NB4 (cell line): ENCODE measurements at places on chromosomes 2 and 18.

DNA sequence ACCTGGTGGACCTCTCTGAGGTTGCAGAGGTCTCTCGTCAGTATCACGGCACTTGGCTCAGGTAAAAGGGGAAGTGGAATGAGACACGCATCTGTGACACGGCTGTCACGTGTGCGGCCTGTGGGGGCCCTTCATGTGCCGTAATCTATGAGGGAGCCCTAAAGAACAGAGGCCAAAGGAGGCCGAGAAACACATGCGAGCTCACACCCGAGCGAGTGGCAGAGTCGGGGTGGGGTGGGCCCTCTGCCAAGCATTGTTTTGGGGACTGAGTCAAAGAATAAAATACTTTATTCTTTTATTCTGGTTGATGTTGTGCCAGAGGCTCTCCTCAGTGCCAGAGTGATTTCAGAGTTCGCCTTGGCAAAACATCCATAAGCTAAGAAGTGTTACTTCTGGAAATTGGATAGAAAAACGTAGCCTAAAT lies 43.3 kb downstream of the PLB1 start:
- DNase-seq: no peak

GRCh38 chr2:190304404-190304803 lies 15.2 kb downstream of the HIBCH start:
- DNase-seq: no peak

DNA sequence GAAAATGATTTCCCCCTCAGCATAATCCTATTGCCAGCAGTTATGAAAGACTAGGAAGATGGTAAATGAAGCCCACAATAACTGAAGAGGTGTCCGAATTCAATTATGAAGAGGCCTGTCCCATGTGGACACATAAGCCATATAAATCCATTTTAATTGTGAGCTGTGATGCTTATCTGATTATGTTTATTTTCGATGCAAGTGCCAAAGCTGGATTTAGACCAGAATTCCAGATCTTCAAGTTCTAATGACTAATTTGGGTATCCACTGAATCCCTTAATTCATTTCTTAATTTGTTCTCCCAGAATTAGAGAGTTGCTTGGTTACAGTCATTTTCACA lies 24.5 kb downstream of the SPATS2L start:
- no peak for DNase-seq

DNA sequence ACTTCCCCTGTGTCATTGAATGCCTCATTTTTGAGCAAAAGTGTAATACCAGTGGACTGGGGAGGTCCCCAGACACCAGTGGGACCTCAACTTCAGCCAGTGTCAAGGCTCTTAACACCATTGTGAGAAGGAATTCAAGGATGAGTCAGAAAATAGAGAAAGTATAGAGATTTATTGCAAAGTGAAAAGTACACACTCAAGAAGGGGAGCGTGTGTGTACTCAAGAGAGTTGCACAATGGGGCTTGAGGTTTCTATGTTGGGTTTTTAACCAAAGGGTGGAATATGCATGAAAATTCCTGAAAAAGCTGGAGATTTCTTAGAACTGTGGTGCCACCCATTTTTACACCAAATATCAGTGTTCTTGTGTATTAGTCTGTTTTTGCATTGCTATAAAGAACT lies 81.9 kb downstream of the ADCYAP1 start:
- DNase-seq: no peak

- no peak for DNase-seq
Observed at GRCh38 chr2:734496-734895, 57.3 kb upstream of the TMEM18 start.
